ENCODE measurements at places on chromosomes 4 and X.

DNA sequence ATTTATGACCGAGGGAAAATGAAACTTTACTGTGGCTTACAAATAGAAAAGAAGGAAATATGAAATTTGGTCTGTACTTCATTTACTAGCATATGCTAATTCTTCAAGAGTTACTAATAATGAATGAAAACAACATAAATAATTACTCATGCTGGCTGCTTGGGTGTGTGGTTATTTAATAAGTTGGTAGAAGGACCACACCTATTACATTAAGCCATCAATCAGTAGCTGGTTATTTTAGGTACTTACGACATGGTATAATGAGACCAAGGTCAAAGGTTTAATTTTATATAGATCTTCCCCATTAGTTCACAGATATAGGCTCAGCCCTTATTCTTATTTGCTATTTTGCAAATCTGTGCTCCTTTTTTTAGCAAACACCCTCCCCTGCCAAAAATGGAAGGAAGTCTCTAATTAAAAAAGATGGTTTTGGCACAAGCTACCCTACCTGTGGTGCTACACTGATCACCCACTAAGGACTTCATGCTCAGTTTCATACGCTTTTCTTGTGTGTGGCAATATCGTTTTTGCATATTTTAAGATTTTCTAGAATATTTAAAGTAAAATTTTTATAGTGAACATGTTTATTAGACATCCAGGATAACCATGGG lies 14.1 kb downstream of the TMPRSS11D start:
- DNase-seq, result no peak

GRCh38 chr4:19194672-19195071 lies 1057.0 kb upstream of the SLIT2 start:
- DNase-seq, result no peak

DNA sequence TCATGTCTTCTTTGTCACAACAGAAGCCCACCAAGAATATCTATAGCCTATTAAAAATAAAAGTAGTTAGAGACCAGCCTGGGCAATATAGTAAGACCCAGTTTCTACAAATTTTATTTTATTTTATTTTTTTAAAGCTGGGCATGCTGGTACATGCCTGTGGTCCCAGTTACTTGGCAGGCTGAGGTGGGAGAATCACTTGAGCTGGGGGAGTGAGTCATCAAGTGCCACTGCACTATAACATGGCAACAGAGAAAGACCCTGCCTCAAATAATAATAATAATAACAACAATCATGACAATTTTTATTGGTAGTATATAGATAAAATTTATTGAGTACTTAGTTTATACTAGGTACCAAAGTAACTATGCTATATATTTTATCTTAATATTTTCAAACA lies 93.0 kb upstream of the NPFFR2 start:
- no peak for DNase-seq

DNA sequence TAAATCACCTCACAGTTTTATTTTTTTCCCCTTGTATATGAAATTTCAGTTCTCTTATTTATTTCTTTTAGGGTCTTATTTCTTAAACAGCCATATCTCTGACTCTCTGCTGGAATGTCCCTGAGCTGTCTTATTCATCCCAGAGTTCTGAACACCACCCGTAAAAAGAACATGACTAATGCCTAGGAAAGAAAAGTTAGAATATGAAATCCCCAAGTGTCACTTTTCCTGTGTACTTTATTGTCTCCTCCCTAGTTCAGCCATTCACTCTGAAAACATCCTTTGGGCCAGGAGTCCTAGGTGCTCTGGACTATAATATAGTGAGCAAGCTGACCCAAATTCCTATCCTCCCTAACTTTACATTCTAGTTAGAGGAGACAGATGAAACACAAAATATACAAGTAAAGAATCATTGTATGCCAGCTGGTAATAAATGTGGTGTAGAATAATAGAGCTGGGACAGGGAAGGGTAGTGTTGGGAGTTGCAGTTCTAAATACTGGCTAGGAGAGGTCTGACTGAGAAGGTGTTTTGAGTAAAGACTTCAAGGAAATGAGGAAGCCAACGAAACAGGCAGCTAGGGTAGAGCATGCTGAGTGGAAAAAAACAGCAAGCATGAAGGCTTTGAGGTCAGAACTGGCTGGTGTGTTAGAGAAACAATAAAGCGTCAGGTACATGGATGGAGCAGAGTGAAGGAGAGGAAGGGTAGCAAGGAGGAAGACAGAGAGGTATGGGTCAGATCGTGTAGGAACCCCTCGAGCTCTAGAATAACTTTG lies 40.6 kb upstream of the FTHL17 start:
- no peak for DNase-seq

DNA sequence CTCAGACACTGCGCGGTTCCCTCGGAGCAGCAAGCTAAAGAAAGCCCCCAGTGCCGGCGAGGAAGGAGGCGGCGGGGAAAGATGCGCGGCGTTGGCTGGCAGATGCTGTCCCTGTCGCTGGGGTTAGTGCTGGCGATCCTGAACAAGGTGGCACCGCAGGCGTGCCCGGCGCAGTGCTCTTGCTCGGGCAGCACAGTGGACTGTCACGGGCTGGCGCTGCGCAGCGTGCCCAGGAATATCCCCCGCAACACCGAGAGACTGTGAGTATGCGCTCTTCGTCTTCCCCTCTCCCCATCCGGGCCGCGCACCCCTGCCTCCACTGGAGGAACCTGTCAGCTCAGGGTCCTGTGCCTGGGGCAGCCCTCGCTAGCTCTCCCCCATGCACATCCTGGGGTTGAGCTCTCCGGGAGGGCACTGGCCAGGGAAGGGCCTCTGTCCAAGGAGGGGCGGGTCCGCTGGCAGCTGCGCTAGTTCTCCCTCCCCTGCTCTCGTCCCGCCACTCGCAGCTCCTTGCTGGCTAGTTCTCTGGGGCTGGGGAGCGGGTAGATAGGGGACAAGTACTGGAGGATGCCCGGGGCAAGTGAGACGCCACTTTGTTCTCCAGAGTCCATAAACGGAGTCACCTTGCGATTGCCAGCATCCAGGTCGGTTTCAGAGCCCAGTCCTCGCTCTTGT lies 2.2 kb downstream of the SLIT2 start:
- DNase-seq, result no peak

DNA sequence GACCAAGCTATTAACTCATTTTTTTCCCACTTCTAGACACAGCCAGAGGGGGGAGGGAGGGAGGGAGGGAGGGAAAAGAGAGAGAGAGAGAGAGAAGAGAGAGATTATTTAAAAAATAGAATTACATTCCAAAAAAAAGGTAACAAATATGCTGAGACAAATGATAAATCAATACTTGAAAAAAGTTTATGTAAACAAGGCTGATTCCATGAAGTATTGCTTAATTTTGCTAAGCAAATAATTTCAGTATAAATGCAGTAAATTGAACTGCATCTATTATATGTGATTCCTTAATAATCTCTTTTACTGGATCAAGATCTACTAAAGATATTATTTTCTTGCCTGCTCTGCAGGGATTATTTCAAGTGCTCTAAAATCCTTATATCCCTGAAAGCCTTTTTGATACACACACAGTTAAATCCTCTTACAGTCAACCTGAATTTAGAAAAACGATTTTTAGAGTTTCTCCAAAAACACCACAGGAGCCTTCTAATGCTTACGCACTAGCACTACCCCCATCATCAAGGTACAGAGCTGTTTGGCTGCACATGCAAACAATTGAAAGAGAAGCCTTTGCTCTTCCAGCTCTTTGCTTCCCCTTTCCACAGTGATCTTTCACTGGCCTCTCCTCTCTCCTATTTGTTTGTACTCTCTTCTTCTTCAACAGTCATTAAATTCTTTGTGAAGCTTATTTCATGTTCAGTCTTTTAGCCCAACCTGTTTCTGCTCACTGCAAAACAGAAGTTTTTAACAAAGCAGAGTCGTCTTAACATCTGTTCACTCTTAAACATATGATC lies 426.3 kb upstream of the FAM241A start:
- DNase-seq, result no peak

DNA sequence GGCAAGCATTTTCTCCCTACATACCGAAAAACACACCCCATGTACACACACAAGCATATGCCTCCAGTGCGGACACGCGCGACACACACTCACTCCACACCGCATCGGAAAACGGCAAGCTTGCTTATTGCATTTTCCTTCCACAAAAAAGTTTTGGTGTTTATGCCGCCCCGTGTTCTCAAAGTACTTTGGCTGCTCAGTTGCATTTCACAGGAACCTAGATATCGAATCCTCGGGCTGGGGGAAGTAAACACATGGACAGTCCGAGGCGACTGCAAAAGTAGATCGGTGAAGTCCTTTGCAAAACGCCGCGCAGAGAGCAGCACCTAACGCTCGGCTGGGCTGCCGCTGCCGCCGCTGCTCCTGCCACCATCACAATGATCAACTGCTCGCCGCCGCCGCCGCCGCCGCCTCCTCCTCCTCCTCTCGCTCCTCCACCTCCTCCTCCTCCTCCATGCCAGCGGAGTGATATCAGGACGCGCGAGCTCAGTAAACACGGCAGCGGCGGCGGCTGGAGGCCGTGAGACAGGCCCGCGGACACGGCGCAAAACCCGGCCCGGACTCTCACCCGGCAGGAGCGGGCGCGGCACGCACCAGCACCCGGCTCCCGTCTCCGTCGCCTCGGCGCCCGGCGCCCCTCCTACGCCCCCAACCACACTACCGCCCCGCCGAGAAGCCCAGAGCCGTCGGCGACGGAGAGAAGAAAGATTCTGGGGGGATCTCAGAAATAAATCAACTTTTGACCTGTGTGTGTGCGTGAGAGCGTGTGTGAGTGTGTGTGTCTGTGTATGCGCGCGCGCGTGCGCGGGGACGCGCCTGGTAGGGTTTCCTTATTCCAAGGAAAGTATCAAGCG lies at the start of gene MAML3:
TSS of gene MAML3 (minus strand) at position 467 of the 854 bp plus-strand sequence. CDS start 857 bp downstream, outside the sequence.
- peak; percentile 61 for DNase-seq

- no peak for DNase-seq
Observed at GRCh38 chr4:42626629-42627146, 30.2 kb downstream of the ATP8A1 start.

- no peak for DNase-seq
Observed at GRCh38 chrX:100373673-100374072, 36.4 kb downstream of the PCDH19 start.

DNA sequence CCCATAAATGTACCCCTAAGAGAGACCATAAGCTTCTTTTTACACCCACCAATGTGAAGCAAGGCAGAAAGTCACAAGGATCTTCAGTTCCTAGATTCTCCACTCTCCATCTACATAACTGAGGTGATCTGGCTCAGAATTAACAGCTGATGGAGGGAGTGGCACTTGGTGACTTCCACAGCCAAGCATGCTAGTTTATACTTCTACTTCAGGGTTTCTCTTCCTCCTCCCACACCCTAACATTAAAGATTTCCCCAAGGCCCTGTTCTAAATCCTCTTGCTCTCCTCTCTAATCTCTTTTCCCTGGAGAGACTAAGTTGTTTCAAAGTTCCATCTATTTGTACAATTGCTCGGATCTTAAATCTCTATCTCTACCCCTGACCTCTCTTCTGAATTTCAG lies 81.1 kb downstream of the MBNL3 start:
- DNase-seq, result no peak

GRCh38 chr4:180630012-180630665 lies 1613.1 kb upstream of the TENM3 start:
- no peak for DNase-seq

- DNase-seq, result no peak
Observed at GRCh38 chrX:18410038-18410437, 15.4 kb upstream of the CDKL5 start.

GRCh38 chrX:151510203-151510602 lies 53.3 kb upstream of the PASD1 start:
- no peak for DNase-seq

- no peak for DNase-seq
Observed at GRCh38 chrX:18549643-18550042, 122.3 kb downstream of the RS1 start.

Data from activated CD8-positive, alpha-beta memory T cell treated with anti-CD3 and anti-CD28 coated beads for 1 hour (primary cell).